ENCODE measurements at places on chromosomes 7 and 10.

- DNase-seq = no peak
These were observed 103.4 kb upstream of the GLI3 start for GRCh38 chr7:42340436-42340835.

- DNase-seq = no peak
These were observed 189.8 kb upstream of the PRKCQ start for GRCh38 chr10:6769704-6770417.

- DNase-seq = no peak
These were observed 209.9 kb downstream of the USP6NL start for GRCh38 chr10:11401264-11402235.

DNA sequence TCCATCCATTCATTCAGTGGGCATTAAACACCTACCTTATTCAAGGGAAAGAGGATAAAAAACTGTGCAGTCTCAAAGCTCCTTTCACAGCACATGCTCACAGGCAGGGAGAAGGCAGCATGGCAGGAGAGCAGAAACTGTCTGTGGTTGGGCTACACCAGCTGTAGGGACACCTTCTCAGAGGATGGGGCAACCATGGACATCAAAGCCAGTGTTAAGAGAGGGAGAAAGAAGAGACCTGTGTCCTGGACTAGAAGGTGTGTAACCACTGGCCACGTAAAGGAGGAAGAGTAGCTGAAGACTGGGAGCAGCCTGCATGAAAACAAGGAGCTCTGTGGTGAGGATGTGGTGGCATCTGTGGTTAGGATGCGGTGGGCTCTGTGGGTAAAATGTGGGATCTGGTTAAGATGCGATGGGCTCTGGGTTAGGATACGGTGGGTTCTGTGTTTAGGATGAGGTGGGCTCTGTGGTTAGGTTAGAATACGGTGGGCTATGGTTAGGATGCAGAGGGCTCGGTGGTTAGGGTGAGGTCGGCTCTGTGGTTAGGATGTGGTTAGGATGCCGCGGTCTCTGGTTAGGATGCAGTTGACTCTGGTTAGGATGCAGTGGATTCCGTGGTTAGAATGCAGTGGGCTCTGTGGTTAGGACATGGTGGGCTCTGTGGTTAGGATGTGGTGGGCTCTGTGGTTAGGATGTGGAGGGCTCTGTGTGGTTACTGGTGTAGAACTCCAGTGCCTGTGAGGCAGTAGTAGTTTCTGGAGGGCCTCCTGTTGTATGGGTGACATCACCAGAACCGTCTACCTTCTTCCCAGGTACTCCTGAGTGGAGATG, 197.6 kb downstream of the WDR37 start:
- DNase-seq = no peak

GRCh38 chr7:4123823-4124222, 558.3 kb upstream of the FOXK1 start:
- DNase-seq = no peak

DNA sequence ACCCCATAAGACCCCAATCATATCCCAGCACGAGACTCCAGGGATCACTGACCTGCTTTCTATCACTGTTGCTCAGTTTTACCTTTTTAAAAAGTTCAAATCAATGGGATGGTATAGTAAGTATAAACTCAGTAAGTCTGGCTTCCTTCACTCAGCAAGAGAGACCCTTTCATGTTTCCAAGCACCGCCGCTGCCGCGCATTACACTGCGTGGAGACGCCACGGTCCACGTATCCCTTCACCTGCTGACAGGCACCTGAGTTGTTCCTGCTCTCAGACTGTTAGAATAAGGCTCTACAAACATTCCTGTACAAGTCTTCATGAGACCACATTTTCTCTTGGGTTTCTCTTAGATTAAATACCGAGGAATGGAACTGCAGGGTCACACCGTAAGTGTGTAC, 28.3 kb downstream of the MAD1L1 start:
- DNase-seq = no peak

DNA sequence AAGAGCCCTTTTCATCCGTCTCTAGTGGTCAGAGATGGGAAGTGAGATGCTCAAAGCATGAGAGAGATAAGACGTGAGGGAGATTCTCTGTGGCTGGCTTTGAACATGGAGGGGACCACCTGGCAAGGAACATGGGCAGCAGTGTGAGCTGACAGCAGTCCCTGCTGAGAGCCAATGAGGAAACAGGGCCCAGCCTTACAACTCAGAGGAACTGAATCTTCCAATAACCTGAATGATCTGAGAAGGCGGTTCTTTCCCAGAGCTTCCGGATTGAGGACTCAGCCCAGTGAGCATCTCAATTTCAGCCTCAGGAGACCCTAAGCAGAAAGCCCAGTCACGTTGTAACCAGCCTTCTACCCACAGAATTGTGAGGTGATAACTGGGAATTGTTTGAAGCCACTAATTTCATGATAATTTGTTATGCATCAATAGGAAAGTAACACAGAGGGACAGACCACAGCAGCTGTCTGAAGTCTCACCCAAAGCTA, 33.9 kb upstream of the IKZF1 start:
- no peak for DNase-seq

DNA sequence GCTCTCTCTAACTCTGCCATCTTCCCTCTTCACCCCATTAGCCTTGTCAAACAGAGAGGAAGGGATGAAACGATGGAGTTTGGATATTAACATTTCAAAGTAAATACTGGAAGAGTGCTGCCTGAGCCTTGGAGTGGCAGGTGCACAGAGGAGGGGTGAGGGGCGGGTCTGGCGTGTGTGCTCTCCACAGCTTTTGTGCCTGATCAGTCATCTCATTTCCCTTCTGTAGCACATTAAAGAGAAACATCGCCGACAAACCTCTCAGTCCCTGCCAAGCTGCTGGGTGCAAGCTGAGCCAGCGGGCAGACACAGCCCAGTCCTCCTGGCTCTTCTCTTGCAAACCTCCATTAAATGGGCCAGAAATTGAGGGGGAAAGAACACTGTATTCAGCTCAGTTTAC, 76.2 kb downstream of the SLIT1 start:
- DNase-seq = no peak

- no peak for DNase-seq
These were observed 37.6 kb downstream of the ENTPD1 start for GRCh38 chr10:95793401-95794045.

GRCh38 chr7:28717445-28718054, 240.6 kb downstream of the TRIL start:
- DNase-seq = no peak

DNA sequence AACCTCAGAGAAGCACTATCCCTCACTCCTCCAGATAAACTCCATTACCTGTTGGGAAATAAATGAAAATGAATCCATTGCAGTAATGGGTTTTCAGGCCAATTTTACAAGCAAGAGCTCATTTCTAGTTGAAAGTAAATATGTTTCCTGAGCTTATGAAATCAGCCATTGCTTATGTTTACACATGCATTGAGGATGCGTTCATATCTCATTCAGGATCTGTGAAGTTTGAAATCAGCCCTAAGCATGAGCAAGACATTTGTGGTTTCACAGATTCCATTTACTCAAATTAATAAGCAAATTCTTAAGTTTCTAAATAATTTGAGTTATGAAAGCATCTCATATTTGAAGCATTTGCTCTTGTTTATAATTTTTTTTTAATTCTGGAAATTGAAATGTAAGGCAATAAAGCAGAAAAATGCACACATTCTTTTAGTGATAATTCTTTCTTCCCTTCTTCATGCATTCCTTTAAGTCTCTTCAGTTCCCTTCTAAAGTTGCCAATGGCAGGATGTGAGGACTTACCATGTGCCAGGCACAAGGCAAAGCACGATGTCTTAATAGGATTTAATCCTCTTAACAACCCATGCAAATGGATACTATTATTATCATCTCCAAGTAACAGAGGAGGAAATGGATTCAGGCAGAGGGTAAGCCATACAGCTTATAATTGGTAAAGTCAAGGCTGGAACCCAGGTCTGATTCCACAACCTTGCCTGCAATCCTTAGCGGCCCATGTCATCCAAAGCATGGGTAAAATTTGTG, 35.0 kb upstream of the CTTNBP2 start:
- no peak for DNase-seq

DNA sequence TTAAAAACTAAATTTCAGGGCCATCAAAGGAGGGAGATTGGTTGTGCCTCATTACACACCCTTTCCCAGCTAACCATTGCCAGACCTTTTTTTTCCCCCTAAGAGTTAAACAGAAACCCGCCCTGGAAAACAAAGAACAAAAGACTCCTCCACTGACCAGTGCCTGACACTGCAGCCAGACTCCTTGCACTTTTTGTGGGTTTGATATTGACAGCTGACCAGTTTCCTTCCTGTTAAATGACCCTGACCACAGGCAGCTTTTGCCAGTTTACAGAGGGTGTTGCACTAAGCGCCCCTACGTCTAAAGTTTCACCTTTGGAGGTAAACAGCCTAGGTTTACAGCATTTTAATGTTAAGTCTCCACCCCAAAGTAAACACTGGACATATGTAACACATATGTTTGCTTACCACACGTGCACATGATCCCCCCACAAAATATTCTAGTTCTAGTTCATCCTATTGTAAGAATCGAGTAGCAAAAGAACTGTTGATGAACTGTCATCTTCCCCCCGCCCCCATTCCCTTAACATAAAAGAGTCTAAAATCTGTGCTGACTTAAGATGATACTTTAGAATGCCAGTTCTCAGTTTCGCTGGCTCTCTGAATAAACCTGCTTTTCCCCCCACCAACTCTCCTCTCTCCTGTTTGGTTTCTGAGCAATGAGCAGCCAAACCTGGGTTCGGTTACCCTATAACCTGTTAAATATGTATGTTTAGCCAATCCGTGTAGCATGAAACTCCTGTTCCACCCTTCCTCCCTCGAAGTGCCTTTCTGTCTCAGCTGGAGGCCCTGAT, 38.0 kb downstream of the FOXI2 start:
- DNase-seq = no peak

GRCh38 chr7:46754140-46754720, 827.7 kb downstream of the TNS3 start:
- DNase-seq = no peak

DNA sequence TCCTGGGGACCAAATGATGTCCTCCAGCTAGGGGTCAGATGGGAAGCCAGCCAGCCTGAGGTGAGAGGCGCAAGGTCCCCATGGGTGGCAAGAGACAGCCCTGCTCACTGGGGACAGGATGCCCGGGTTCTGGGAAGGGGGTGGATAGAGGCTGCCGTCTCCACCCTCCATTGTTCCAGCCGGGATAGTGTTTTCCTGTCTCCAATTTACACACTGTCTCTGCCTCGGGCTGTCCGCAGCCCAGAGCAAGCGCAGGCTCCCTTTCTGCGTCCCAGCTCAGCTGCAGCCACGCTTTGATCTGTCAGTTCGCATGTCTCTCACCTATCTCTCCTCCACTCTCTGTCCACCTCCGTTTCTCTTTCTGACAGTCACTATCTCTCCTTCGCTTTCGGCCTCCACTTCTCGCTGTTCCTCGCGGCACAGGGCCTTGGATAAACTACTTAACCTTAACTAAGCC, 2.1 kb downstream of the EPHB4 start:
- no peak for DNase-seq

- DNase-seq = no peak
These were observed 69.4 kb upstream of the INPP5A start for GRCh38 chr10:132468216-132468615.

DNA sequence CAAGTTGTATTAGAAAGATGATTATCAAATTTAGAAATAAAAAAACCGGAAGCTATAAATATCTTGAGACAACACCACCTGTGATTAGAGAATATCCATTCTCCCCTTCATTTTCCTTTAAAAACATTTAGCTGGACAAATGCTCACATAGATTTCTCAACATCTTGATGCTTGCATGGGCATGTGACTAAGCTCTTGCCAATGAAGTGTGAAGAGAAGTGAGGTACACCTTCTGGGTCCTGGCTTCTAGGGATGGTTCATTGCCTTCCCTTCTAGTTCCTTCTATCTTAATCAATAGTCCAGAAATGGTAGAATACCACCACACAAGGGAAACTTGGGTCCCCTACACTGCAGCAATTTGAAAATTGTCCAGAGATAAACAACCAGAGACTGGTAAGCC, 41.0 kb downstream of the WAPL start:
- no peak for DNase-seq

GRCh38 chr7:110790992-110791391, 299.9 kb upstream of the LRRN3 start:
- DNase-seq = no peak

GRCh38 chr7:92835851-92836488, 403 bp downstream of the CDK6 start:
- DNase-seq = no peak

- DNase-seq = no peak
These were observed 56.8 kb upstream of the LANCL2 start for GRCh38 chr7:55308186-55308929.

- DNase-seq = no peak
These were observed 857 bp downstream of the INTS15 start for GRCh38 chr7:6590645-6591110.

- no peak for DNase-seq
These were observed 85.5 kb upstream of the PRKG1 start for GRCh38 chr10:50988792-50989191.

DNA sequence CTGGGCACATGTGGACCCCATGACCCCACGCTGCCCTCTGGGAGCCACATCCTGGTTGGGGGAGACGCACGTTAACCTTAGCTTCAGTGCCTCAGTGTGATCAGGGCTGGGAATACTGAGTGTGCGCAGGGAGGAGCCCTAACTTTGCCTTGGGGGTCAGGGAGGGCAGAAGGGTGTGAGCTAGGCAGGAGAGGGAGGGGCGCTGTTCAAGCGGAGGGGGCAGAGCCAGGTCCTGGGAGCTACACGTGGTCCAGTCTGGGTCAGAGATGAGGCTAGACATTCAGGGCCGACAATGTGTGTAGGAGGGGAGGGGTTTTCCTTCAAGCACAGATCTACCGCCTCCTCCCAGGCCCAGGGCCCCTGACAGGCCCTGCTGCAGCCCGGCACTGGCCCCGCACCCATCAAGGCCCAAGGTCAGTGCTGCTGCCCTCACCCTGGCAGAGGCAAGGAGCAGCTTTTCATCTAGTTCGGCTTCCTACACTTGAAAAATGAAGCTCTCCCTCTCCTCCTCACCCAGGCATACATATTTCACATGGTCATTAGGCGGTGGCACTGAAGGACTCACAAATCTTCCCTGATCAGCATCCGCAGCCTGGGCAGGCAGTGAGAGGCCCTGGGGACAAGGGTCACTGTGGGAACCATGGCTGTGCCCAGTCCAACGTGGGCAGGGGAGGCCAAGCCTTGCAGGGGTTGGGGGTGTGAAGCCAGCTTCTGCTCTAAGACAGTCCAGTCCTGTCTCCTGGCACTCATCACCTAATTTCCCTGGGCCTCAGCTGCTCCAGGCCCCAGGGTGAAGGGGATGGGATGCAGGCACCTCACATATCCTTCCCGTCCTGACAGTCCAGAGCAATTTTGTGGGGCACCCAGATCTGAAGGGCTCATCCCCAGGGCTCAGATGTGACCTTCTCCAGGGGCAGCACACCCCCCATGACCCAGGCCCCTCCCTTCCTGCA, 47.3 kb downstream of the C10orf105 start:
- no peak for DNase-seq

GRCh38 chr7:4076701-4077294, 605.3 kb upstream of the FOXK1 start:
- no peak for DNase-seq

- no peak for DNase-seq
These were observed 11.7 kb downstream of the PRKRIP1 start for GRCh38 chr7:102407910-102408309.
